ENCODE measurements at places on chromosomes 2 and 18.
A peak's percentile ranks its signal among the peaks of the same experiment; 100 is the strongest.

GRCh38 chr2:1632002-1632348 lies 112.3 kb downstream of the PXDN start:
- DNase-seq = no peak

- DNase-seq = no peak
Measured at GRCh38 chr2:60741576-60741975, 14.5 kb upstream of the PAPOLG start.

GRCh38 chr2:43840965-43841364 lies 2.2 kb downstream of the ABCG8 start:
- no peak for DNase-seq

DNA sequence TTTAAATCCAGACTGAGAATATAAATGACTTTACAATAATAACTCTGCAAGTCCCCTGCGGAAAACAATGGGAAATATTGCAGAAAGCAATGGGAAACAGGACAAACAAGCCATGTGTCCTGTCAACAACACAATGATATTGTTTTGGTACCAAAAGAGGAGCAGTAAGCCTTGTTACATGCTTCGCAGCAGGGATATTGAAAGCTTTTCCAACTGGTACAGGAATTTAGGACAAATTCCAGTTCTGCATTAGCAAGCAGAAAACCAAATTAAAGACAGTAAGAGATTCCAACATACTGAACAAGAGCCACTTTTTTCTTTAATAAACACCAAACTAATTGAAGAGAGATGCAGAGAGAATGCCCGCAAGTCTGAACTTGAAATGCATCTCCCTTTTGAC lies 30.0 kb downstream of the FRZB start:
- DNase-seq = no peak

- DNase-seq = no peak
Measured at GRCh38 chr18:7116001-7116730, 1.4 kb downstream of the LAMA1 start.

GRCh38 chr2:4908461-4908860 lies 783.7 kb upstream of the SOX11 start:
- DNase-seq = no peak

- no peak for DNase-seq
Measured at GRCh38 chr2:238911376-238912227, 63.7 kb downstream of the TWIST2 start.

DNA sequence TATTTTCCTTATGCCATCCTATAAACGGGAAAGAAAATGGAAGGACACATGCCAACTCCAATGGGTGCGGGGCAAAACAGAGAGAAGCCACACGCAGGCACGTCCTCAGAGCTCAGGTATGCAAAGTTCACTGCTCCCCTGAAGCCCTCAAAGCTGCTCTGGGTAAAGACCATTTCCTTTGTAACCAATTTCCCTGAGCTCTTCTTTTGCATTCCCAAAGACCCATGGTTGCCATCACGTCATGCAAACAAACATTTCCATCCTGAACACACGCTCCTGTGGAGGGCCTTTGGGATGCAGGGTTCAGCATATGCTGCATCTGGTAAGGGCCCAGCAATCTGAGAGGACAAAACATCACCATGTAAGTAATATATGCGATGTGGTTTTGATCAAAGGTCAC lies 69.4 kb downstream of the EMILIN2 start:
- no peak for DNase-seq

GRCh38 chr2:139156730-139157129 lies 376.5 kb upstream of the NXPH2 start:
- DNase-seq = no peak

- no peak for DNase-seq
Measured at GRCh38 chr2:62147610-62148301, 48.2 kb upstream of the B3GNT2 start.

- DNase-seq = no peak
Measured at GRCh38 chr2:231356466-231356844, 39.1 kb upstream of the B3GNT7 start.

DNA sequence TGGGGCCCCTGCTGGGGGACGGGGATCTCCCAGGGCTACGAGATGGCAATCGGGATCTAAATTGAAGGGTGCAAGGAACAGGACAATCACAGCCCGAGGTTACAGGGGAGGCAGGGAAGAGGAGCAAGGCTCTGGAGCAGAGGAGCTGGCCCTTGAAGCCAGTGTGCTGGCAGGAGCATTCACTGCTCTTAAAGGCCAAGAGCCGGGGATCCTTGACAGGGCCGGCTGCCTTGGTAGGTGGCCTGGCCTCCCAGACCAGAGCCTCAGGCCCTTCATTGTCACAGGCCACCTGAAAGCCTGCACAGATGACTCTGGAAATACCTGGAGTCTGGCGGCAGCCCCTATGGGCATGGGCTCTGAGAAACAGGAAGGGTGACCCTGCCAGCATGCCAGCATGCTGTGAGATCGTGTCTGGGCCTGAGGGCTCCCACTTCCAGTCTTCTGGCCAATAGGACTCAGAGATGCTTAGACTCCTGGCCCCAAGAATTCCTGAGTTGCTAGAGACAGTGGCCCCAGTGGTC lies 38.7 kb downstream of the PDIA6 start:
- no peak for DNase-seq

DNA sequence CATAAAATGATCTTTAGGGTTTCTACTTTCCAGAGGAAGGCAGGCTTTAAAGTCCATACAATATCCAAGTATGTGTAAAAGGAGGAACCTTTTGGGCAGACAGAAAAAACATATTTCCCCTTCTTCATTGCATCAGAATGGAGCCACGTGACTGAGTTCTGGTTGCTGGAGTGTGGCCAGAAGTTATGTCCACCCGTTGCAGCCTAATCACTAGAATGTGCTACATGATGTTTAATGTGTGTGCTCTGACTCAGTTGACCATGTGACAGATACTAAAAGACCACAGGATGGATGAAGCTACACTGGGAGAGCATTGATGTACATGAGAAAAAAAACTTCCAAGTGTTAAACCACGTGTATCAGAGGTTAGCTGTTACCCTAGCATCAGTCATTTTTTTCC lies 460.9 kb downstream of the RIT2 start:
- DNase-seq = no peak

DNA sequence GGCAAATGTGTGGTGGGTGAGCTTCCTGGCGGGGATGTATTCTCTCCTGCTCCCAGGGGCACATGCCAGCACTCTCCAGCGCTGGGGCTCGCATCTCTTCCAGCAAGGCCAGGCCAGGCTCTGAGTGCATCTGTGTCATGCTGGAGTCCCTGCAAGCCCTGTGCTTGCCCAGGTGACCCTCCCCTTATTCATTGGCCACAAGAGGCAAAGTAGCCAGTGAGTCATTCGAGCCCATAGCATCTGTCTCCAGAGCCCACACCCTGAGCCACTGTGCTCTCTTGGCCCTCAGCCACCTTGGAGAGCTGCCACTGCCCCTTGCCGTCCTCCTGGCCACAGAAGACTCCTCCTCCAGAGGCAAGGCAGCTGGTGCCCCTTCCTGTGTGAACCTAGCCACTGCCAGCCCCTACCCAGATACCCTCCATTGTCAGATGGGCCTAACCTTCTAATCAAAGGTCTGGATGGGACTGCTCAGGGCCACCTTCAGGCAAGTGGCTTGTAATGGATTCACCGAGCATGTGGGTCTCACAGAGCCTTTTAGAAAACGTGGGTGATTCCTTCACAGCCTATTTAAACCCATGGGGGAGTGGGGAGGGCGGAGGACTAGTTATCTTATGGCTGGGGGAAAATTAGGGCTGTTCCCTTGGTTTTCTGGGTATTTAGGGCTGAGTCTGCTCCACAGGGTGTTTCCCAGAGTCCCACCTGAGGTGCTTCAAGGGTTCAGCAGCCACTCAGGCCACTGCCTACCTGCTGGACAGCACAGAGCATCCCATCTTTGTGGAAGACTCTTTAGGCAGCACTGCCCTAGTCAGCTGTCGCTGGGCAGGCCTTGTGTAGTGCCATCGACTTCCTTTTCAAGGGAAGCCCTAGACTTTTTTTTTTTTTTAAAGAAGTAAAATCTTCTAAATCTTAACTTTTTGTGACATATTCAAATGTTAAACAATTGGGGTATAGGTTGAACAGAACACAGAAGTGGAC lies 137.4 kb downstream of the ACOXL start:
- DNase-seq = peak; percentile 31

DNA sequence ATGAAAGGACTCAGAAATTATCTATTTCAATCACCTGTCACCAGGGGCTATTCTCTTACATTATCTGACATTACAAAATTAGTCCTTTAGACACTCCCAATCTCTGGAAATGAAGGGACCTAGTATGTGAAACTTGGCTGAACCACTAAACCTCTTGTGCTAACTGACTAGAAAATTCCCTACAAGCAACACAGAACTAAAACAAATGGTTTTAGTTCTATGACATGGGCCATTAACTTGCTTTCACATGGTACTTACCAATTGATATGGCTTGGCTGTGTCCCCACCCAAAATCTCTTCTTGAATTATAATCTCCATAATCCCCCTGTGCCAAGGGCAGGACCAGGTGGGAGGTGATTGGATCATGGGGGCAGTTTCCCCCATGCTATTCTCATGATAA lies 16.6 kb downstream of the SERPINE2 start:
- no peak for DNase-seq

- no peak for DNase-seq
Measured at GRCh38 chr2:19426941-19427340, 68.5 kb upstream of the OSR1 start.

DNA sequence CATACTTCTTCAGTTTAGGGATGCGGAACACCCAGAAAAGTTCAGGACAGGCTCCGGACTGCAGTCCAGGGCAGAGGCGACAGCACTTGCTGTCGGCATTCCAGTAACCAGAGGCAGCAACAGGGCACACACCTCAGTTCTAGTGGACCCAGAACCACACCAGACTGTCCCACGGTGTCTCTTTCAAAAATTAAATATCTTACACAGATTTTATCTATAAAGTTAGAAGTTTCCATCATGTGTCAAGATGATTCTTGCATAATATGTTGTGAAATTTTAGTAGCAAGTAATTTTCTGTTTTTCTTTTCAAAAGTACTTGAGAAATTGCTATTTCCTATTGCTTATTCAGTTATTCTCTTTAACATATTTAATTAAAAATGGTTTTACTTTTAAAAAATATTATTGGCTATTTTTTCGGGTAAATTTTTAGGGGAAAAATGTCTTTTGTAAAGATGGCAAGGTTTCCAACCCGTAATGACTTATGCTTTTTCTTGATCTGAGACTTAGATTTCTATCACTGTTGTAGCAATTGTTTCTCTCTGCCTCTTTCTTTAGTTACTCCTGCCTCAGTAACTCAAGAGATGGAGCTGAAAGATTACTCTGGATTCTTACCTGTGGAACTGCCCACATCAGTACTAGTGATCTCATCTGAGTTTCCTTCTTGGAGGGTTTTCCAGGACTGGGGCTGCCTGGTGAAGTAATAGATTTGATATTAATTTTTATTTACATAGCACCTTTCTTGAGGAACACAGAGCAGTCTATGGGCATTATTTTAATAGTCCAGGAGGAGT lies 182.7 kb downstream of the LTBP1 start:
- DNase-seq = no peak

GRCh38 chr2:29174937-29175336 lies 59.7 kb downstream of the CLIP4 start:
- no peak for DNase-seq

DNA sequence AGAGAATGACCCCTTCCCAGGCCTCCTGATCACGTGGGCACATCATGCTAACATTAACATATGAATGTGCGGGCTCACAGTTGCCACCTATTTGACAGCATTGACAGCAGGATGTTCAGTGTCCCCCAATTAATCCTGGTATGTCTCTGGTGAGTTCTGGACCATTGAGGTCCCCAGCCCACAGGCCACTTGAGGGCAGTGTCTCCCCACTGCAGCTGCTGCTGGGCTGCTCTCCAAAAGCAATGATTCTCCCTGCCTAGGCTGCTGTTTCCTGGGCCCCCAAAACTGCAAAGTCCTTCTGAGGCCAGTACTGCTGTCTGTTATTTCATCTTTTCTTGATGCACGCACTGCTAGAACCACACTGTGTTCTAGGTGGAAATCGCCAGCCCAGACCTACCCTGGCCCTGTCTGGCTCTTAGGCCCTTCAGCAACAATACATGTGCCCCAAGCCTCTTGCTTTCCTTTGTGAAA lies 52.7 kb upstream of the MAPK4 start:
- DNase-seq = no peak

GRCh38 chr2:10846110-10846861 lies 33.7 kb upstream of the PDIA6 start:
- no peak for DNase-seq

GRCh38 chr18:13147130-13147529 lies 71.4 kb upstream of the LDLRAD4 start:
- DNase-seq = peak; percentile 71

DNA sequence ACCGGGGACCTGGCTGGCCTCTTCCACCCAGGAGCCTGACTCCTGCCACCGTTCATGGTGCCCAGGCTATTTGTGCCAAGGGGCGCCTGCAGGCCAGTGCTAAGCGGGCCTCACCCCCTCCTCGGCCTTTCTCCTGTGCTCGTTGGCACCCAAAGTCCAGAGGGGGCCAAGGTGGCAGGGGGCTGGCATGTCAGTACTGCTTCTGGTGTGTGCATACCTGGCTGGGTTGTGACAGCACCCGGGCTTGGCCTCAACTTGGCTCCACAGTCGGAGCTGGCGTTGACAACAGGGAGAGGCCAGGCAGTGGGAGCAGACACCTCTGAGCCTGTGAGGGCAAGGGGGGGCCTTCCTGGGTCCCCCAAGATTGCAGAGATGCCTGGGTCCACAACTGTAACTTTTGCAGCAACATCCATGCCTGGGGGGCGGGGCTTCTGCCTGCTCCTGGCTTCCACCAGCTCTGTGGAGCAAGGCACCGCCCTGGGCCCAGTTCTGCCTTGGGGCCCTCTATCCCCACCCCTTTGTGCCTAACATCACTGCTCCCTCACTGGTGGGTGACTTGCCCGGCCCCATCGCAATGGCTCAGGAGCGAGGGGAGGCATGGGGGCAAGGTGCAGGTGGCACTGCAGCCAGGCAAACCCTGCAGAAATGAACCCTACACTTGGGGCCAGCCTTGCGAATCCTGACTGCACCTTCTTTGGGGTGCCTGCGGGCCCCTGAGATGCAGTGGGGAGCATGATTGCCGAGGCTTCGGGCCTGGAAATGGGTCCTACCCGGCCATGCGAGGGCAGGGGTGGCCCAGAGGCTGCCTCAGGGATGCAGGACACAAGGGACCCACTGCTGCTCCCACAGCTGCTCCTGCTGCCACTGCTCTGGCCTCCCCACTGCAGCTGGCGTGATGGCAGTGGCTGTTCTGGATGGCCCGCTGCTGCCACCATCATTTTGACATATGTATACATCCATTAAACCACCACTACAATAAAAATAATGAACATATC lies 35.9 kb downstream of the PTPN4 start:
- no peak for DNase-seq
